Stimulated activated CD8-positive, alpha-beta memory T cell treated with anti-CD3 and anti-CD28 coated beads, Interleukin-2, amount 100 ng/mL, for 48 hours (primary cell): ENCODE measurements at places on chromosomes 4 and X.

DNA sequence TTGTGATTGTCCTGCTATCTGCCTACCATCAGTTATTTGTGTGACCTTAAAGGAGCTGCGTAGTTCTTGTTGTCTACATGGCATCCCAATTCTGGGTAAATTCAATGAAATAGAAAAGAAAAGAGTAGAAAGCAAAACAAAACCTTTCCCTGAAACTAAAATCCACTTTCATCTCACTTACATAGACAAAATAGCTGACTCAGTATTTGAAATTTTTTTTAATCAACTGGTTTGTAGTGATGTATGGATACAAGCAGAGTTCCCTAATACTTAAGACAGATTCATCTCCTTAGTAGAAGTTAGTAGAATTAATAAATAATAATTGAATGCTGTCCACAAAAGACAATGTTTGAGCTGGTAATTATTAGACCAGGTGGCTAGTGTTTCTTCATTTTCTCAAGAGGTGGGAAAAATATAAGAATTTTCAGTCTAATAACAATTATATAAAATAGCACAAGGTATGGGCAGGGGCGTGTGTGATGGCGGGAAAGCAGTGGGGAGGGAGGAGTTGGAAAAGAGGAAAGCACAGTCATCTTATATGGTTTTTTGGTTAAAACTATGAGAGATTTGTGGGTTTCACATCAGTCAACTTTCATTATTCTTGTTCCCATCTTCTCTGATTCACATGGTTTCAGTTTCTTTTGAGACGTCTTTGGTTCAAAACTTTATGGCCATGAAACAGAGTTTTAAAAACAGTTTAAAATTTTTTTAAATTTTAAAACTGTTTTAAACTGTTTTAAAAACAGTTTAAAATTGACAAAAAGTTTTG, 275.2 kb downstream of the SPRY1 start:
- DNase-seq = no peak

DNA sequence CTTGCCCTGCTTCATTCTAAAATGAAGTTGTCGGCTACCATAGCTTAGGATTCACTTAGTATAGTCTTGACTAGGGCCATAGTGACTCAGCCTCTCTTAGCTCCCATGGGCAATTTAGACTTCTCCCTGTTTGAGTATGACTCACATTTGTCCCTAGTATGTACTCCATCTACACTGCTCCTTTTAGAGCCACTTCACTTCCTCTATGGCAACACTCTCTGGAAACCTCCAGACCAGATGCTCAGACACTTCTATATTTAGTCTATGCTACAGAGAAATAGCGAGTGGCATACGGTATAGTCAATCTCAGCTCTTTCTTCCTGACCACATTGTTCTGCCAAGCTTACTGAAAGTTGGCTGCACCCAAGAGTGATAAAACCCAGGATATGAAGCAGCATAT, 11.2 kb downstream of the MEPE start:
- no peak for DNase-seq

- DNase-seq = no peak
Observed at GRCh38 chrX:55099162-55099561, 10.3 kb downstream of the PAGE2 start.

DNA sequence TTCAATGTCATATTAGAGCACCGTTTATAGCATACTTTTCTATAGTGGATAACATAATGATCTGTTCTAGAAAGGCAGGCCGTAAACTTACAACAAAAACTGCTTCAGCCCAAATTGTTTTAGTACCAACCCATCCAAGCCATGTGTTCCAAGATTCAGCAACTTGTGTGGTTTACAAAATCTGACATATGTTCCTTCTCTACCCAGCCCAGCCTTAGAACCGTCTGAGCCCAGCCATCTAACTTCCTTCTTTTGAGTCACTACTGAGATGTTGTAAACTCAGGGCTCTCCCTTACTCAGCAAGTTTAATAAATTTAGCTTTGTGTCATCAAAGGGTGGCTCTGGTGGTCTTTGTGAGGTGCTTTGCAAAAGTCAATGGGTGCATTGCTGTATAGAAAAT, 32.4 kb upstream of the REPS2 start:
- DNase-seq = no peak
